Activated CD4-positive, alpha-beta T cell treated with anti-CD3 and anti-CD28 coated beads, Interleukin-2, amount 10 ng/mL, durations not matched to agents 7 days and 5 days (primary cell): ENCODE measurements at places on chromosomes 3 and 15. TPM values are rescaled to one million over a fixed set of nuclear protein-coding genes. Genes with fewer than 3 reads are reported as not detected.
A peak's percentile ranks its signal among the peaks of the same experiment; 100 is the strongest.

CTSH gene
- 46.7 TPM for total RNA-seq

SUSD5 gene
- total RNA-seq: not detected

SNX22 gene
- 0.60 TPM for total RNA-seq

SLC2A2 gene
- total RNA-seq: not detected

GRCh38 chr3:112557976-112558375 is 3.8 kb downstream of the ATG3 start:
- no peak for DNase-seq

- no peak for DNase-seq
Observed at GRCh38 chr15:67199391-67199790, 55.1 kb downstream of the AAGAB start.

GRCh38 chr3:18444595-18445400 is 19.7 kb upstream of the SATB1 start:
- peak; percentile 89 for DNase-seq

- DNase-seq: no peak
Observed at GRCh38 chr3:33869977-33870376, 71.5 kb downstream of the PDCD6IP start.

DNA sequence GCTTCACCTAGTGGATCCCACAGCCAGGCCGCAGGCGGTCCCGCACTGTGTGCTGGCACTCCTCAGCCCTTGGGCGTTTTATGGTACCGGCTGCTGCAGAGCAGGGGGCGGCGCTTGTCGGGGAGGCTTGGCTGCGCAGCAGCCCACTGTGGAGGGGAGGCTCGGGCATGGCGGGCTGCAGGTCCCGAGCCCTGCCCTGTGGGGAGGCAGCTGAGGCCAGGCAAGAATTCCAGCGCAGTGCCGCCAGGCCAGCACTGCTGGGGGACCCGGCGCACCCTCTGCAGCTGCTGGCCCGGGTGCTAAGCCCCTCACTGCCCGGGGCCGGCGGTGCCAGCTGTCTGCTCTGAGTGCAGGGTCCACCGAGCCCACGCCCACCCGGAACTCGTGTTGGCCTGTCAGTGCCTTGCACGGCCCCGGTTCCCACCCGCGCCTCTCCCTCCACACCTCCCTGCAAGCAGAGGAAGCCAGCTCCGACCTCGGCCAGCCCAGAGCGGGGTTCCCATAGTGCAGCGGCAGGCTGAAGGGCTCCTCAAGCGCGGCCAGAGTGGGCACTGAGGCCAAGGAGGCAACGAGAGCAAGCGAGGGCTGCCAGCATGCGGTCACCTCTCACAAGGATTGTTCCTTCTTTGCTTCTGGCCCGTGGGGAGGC is 435.0 kb upstream of the ATP10A start:
- DNase-seq: no peak

DNA sequence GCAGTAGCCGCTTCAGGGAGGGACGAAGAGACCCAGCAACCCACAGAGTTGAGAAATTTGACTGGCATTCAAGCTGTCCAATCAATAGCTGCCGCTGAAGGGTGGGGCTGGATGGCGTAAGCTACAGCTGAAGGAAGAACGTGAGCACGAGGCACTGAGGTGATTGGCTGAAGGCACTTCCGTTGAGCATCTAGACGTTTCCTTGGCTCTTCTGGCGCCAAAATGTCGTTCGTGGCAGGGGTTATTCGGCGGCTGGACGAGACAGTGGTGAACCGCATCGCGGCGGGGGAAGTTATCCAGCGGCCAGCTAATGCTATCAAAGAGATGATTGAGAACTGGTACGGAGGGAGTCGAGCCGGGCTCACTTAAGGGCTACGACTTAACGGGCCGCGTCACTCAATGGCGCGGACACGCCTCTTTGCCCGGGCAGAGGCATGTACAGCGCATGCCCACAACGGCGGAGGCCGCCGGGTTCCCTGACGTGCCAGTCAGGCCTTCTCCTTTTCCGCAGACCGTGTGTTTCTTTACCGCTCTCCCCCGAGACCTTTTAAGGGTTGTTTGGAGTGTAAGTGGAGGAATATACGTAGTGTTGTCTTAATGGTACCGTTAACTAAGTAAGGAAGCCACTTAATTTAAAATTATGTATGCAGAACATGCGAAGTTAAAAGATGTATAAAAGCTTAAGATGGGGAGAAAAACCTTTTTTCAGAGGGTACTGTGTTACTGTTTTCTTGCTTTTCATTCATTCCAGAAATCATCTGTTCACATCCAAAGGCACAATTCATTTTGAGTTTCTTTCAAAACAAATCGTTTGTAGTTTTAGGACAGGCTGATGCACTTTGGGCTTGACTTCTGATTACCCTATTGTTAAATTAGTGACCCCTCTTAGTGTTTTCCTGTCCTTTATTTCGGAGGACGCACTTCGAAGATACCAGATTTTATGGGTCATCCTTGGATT is at the start of gene MLH1:
TSS of gene MLH1 (plus strand) at position 193 of the 958 bp plus-strand sequence. CDS start at position 223, 30 bp downstream.
- peak; percentile 94 for DNase-seq

DNA sequence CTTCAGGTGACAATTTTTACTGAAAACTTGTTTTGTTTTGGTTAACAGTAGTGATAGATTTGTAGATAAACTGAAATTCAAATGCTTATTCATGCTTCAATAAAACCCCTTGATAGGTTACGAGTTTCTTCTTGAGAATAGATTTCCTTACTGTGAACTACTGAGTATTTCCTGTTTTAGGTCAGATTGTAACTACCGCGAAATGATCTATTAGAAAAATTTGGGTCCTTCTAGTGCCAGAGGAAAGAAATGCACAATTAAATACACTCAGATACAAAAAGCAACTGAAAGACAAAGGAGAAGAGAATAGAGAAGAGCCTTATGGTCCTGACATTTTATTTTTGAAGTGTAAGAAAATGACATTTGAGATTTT is 251.7 kb upstream of the TBL1XR1 start:
- DNase-seq: no peak

DNA sequence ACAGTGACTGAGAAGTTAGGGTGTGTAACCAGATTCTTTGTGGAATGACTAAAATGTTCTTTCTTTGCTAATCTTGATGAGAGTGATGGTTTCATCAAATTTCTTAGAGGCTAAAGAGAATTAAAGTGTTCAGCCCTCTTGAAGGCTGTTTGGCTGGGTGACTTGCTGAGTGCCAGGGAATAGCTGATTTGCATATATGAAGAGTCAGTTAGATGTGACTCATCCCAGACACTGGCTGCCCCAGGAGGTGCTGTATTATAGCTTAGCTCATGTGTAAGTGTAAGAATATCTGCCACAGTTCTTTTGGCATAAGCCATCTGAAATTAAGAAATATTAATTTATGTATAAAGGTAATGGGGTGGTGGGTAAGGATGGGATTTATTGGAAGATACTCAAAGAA is 535.1 kb downstream of the NLGN1 start:
- no peak for DNase-seq

DNA sequence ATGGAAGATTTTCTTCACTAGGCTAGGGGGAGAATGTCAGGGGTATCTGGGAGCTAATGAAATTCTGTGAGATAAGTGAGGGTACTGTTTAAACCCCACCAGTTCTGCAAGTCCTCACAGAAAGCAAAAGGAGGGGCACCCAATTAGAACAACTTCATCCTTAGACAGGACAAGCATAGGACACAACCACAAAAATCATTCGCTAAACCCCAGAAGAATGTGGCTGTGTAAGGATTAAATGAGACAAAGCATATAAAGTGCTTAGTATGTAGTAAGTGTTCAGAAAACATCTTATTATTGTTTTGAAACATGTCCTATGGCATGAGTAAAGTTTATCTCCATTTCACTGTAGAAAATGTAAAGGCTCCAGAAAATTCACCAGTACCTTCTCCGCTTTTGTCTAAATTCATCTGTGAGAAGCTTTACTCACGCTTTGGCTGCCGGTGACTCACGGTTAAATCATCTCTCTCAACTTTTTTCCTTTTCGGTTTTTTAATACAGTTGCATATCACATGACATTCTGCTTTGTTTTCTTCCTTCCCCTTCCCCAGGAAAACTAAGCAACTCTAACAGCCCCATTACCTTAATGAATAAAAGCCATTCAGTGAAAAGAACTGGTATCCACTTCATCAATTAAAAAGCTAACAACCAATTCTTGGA is 1.7 kb downstream of the CLRN1 start:
- DNase-seq: no peak
